ENCODE measurements at places on chromosomes 13 and 19. TPM values are rescaled to one million over a fixed set of nuclear protein-coding genes. Genes with fewer than 3 reads are reported as not detected.

The ATP4A gene
- 0.27 TPM for total RNA-seq

The FCGBP gene
- total RNA-seq, result 5.7 TPM

The JSRP1 gene
- total RNA-seq, result 0.30 TPM

GRCh38 chr13:71659404-71659803 lies 207.6 kb downstream of the DACH1 start:
- no peak overlapping the region for H3K4me3 ChIP-seq
- no peaks in the 10 kb centered on the region for H3K27me3 ChIP-seq
- H3K4me1 ChIP-seq, result no peaks in the 10 kb centered on the region
- no peak for DNase-seq
- H3K36me3 ChIP-seq, result no peaks in the 10 kb centered on the region

DNA sequence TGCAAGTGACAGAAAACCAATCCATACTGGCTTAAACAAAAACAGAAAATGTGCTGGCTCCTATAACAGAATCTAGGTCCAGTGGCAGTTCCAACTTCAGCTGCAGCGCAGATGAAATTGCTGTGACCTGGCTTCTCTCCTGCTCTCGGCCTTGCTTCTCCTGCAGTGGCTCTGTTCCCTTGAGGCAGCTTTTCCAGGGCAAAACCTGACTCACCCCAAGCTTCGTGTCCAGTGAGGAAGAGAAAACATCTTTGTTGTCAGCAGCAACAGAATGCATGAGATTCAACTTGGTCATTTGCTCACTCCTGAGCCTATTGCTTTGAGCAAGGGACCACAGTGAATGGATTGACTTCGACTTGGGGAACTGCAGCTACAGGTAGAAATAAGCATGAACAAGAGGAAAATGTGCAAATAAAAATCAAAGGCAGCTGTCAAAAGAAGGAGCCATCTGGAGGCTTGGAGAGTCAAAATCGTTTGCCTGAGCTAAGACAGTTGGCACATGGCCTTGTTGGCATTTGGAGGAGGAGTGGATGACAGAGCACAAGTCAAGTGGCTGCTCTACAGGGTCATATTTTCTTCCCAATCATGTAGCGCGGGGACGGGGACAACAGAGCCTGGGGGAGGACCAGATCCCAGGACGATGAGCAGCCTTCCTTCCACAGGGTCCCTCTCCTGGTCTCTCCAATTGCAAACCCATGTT lies 523.4 kb downstream of the FGF9 start:
- H3K27ac ChIP-seq, result no peak overlapping the region
- no peaks in the 10 kb centered on the region for H3K27me3 ChIP-seq
- H3K4me3 ChIP-seq, result no peak overlapping the region

DNA sequence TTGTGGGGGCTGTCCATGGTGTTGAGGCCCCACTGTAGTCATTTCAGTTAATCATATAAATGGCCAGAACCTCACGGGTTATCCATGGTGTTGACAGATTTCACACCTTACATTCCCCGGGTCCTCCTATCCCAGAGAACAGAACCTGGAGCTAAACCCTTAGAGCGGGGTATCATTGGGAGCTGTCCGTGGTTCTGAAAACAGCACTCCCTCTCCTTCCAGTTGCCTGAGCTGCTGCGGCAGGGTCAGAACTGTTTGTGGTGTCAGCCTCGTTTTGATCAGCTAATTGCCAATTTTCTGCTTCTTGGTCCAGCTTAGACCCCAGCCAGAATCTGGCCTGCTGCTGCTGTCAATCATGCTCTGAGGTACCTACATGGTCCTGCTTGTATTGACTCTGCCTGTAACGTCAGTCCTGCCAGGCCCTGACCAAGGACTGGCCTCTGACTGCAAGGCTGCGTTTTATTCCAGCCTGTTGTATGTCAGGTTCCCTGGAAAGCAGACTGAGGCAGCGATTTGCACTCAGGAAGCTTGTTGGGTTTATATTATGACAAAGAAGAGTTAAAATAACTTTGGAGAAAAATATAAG lies 55.8 kb upstream of the KCTD15 start:
- peaks cover 48% of the 10 kb centered on the region for H3K27me3 ChIP-seq
- no peak overlapping the region for H3K27ac ChIP-seq
- no peak overlapping the region for H3K4me3 ChIP-seq
- H3K4me1 ChIP-seq, result no peaks in the 10 kb centered on the region

DNA sequence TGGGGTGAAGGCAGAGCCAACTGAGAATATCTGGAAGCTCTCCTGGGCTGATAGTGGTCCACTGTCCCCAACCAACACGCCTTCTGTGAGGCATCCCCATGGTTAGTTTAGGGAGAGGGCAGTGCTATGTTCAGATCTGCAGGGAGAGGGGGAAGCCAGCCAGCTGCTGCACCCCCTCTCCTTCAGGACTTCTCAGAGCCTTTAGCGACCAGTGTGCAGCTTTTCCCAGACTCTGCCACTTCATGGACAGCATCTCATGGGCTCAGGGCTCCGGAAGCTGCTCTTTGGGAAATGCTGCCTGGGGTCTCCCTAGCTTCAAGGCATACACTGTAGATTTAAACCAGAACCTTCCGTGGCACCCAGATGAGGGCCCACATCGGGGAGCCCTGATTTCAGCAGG lies 33.5 kb downstream of the TMED1 start:
- no peaks in the 10 kb centered on the region for H3K4me1 ChIP-seq
- peaks cover 33% of the 10 kb centered on the region for H3K36me3 ChIP-seq
- DNase-seq, result no peak
- no peak overlapping the region for H3K27ac ChIP-seq
